Activated effector memory CD4-positive, alpha-beta T cell treated with Interleukin-2 at 50 U/mL for 16 hours (primary cell): ENCODE measurements at places on chromosomes 11 and 22.
A peak's percentile ranks its signal among the peaks of the same experiment; 100 is the strongest.

DNA sequence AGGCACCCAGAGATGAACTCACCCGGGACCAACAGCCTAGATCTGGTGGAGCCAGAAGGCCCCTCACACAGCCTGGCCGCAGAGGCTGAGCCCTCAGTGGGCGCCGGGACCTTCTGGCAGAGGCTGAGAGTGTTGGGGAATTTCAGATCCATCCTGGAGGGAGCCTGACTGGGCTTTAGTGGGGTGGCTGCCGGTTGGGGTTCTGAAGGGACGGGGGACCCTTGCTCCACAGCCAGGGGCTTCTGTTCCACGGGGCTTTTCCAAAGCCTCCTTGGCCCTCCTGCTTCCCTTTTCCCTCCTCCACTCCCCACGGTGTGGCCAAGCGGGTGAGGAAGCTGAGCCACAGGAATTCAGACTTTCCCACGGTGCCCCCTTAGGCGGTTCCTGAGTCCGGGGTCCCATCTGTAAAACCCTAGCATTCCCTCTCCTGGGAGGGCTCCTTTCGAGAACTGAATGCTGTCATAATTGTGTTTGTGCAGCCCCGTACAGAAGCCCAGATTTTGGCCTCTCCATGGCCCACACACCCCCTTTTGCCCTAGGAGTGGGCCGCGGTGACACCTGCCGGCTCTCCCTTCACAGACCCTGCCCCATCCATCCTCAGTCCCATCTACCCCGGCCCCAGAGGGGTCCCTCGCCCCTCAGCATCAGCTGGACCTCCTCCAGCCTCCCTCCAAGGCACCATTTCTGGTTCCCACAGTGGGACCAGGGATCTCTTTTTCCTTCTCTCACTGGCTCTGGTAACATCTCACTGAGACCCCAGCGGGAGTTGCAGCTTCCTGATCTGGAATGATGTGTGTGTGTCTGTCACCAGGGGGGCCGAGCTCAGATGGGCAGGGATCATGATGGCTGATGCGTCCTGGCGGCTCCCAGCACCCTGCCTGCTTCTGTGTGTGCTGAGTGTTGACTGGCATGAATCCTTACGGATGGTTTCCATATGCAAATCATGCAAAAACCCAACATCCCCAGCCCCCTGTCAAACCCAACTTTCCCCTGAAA lies 1048.4 kb downstream of the TBC1D22A start:
- no peak for DNase-seq

DNA sequence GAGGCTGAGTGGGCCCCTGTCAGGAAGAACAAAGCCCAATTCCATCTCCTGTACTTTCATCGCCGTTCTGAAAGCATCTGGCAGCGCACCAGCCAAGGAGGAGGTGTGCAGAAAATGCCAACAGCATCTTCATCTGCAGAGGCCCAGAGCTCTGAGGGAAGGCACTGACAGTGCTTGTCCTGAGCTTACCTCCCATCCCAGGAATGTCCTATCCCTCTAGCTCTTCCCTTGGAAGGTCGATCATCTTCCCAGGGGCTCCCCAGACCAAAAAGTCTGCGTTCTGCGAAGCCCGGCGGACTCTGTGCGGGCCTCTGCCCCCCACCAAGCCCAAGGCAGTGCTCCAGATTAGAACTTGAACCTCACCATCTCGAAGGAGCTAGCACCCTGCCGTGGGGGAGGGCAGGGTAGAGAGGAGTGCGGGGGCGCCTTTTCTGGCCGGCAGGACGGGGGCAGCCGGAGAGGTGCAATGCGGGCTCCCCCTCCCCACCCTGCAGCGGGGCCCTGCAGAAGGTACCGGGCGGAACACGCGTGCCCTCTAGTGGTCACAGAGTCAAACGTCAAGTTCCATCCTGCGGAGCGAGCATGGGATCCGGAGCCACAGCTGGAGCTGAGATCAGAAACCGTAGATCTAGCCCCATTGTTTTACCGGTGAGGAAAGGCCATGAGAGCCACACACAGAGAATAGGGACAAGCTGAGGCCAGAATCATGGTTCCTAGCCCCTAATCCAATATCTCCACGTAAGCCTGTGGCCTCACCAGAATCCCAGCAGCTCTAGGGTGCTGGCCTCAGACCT lies 5.0 kb downstream of the SCN2B start:
- DNase-seq = peak; percentile 53

DNA sequence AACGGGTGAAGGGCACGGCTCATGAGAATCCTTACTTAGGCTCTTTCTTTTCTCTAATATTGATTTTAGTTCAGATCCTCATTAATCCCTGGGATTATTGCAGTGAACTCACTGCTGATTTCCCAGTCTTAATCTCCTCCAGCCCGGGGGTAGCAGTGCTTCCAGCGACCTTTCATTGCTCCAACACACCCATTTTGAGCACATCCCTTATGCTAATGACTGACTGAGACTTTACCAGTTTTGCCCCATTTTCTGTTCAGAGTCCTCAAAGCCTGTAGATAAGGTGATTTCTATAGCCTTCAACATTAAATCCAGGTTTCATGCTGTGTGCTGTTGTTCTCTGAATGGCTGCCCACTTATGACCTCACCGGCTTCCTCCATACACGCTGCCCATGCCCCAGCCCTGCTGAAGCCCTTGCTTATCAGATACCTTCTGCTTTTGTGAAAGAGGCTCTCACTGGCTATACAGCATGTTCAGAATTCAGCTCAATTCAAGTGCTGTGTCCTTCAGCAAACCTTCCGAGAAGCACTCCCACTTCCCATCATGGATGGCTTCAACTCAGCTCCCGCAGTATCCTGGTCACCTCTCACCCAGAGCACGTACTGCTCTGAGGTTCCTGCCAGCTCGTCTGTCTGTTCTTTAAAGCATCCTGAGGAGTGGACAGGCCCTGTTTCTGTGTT lies 49.0 kb downstream of the PPFIA1 start:
- no peak for DNase-seq

DNA sequence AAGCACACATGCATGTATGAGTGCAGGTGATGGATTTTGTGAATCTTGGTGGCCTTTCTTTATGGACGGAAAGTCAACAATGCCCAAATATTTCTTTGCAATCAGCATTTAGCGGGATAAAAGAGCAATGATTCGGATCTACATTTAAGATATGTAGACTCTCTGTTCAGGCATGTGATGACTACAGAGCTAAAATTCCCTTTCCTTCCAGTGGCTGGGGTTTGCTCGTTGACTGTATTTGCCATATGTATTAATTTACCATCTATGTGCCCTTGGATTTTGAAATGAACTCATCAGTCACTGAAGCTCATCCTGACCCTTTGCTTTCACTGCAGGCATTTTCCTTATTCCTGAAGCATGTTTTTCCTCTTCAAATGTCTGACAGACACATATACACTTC lies 13.6 kb downstream of the BLID start:
- DNase-seq = no peak

GRCh38 chr11:71213696-71214552 lies 38.5 kb downstream of the SHANK2 start:
- DNase-seq = no peak

DNA sequence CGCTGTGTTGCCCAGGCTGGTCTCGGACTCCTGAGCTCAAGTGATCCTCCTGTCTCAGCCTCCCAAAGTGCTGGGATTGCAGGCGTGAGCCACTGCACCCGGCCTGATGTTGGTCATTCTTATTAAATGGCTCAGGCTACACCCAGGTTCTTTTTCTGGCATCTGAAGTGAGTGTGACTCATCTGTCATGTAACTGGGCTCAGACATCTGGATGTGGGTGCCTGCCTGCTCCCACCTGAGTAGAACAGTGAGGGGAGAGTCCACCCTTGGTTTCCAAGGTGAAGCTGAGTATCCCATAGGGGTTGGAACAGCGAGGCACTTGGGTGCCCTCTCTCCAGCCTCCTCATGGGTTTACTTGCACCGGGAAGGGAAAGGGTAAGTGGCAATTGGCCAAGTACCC lies 36.7 kb upstream of the EIF3D start:
- DNase-seq = no peak

- DNase-seq = no peak
Measured at GRCh38 chr11:63800921-63801320, 12.3 kb upstream of the SPINDOC start.

DNA sequence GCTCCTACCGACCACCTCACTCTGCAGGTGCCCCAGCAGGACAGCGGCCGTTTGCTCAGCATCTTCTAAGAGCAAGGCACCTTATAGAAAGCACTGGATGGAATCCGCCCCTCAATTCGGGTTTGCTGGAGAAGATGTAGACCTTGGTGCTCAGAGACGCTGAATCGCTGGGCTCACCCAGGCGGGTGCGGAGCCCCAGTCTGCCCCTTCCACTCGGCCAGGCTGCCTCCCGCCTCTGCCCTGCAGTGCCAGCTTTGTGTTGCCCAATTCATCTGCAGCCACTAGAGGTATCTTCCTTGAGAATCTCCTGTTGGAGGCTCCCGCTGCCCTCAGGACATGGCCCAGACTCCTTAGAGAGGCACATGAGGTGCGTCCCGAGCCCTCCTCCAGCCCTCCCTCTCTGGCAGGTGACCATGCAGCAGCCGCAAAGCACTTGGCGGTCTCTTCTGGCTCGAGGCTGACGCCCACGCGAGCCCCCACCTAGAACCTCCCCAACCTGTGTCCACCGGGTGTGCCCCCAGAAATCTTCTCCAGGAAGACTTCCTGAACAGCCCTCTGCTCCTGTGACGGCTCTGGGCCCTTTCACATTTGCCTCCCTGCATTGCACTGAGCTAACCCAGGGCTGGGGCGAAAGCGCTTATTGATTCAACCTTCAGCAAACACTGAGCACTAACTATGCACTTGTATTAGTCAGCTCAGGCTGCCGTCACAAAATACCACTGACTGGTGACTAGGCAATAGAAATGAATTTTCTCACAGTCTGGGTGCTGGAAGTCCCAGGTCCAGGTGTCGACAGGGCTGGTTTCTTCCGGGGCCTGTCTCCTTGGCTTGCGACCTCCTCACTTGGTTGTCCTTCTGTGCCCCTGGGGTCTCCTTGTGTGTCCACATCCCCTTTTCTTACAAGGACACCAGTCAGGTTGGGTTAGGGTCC lies 117.5 kb downstream of the WNT7B start:
- DNase-seq = no peak
